NCI-H1105 (cell line): ENCODE measurements at places on chromosomes 7 and 10.

GRCh38 chr10:102580230-102580629 lies 64.0 kb upstream of the TRIM8 start:
- DNase-seq: no peak

- no peak for DNase-seq
These were observed 10.8 kb upstream of the POLM start for GRCh38 chr7:44093102-44093641.

DNA sequence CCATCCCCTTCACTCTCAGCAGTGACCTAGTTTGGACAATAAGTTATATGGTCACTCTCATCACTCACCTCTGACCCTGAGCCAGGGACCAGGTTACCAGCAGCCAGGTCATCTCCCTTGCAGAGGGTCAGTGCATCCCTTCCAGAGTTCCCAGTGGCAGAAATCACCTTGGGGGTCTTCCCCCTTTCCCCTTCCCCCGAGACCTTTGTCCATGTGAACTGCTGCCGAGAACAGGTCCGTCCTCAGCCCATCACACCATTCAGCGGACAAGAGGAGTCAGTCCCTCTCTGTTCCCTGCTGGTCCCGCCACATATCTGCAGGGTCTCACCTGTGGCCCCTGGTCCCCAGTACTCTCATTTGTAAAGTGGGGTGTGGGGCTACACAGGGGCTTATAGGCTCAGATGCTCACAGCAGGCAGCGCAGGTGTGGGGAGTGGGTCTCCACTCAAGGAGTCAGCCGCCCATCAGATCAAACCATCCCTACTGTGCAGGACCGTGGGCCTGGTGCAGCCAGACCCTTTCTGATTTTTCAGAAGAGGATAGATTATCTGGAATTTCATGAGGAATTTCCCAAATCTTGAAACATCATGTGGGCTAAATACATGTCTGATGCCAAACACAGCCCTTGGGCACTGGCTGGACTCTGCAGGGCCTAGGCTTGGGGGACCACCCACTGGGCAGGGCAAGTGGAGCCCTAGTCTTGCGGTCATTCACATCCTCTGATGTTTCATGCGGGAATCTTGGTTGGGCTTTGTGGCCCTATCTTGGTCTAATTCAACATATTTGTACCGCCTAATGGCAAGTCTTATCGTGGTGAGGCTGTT lies 6.5 kb downstream of the DEPP1 start:
- DNase-seq: no peak

DNA sequence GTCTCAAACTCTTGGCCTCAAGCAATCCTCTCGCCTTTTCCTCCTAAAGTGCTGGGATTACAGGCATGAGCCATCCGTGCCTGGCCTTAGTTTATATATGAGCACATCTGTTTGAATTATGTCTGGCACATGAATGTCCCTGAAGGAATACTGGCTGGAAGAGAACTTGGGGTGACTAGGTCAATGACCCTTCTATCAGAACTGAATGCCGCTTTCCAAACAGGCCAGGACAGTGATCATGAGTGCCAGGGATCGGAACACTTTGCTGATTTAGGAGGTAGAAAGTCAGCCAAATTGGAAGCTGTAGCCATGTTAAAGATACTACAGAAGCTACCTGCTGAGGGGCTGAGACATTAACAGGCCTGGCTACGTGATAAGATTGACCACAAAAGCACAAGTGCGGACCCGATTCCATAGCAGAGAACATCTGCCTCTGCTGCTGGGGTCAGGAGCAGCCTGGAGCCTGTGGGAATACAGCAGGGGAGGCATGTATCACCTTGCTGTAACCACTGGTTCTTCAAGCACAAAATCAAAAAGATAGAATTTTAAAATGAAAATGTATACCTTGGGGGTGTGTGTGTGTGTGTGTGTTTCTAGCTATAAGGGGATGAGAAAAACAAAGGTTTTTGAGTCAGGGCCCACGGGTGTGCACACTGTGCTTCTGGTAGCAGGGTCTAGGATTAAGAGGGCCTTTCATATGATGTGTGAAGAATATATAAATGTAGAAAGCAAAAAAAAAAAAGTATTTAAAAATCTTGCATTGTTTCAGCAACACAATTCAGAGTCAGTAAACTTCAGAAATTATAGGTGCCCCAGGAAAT lies 293.7 kb downstream of the BBS9 start:
- DNase-seq: no peak

DNA sequence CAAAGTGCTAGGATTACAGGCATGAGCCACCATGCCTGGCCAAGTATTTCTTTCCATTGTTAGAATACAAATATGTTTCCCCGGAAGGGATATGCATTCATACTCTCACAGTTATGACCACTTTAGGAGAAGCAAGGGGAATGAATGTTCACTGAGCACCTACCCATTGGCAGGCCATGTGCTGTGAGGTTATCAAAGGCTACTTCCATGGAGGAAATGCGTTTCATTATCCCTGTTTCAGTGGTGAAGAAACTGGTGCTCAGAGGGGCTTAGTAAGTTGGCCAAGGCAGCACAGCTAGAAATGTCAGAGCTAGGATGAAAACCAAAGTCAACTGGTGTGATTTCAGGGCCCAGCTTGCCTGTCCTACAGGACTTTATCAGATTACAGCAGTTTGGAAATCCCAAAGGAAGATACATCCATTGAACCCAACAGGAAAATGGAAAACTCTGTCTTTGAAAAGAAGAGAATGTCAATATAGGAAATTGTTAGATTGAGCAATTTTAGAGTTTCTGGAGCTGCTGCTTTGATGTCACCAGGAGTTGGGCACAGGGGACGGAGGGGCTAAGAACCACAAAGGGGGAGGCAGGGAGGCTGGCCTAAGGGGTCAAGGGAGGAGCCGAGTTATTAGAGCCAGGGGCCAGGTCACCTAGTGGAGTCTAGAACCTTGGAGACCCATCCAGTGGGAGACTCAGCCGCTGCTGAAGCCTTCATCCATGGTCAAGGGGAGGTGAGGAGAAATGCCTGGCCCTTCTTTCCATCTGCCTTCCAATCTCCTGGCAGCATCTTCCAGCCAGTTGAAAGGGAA lies 319.8 kb downstream of the FRMD4A start:
- DNase-seq: no peak

DNA sequence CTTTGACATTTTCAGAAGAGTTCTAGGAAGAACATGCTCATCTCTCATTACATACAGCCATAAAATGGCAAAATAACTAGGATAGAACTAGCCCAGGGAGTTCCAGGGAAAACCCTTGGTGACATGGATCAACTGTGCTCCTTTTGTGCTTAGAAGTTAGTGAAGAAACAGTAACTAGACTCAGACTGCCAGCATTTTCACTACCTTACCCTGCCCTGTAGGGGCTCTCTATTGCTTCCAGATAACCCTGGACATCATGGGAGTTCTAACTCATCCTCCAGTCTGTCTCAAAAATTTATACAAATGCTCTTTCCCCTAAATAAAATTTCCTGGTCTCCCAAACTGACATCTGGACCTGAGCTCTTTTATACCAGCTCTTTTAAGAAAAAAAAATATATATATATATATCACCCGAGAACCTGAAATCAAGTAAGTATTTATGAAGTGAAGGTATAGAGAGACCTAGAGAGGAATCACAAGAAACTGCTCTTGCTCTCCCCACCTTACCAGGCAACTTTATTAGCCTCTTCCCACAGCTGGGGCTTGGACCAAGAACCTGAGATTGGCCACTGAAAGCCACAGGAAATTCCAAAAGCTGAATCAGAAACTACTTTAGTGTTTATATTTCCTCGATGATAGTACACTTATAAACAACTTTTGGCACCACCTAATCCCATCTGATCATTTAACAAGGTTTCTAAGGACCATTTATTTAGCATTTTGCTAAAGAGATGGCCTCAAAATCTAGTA lies 101.4 kb downstream of the RELN start:
- no peak for DNase-seq

- DNase-seq: no peak
These were observed 25.8 kb downstream of the ASZ1 start for GRCh38 chr7:117401293-117402002.

DNA sequence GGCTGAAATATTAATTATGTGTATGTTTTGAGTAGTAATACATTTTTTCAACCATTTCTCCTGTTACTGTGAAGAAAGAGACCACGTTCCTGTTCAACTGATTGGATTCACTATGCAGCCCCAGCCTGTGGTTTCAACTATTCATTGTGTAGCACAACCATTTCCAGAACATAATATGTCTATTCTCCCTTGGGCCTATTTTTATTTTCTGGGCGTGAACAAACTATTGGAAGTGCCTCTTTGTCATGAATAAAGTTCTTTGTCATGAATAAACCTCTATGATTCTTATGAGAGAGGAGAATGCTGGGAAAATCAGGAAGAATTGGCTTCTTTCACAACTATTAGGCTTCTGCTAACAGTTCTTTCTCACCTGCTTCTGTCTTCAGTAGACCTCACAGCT lies 152.4 kb downstream of the GNAT3 start:
- no peak for DNase-seq

GRCh38 chr7:138151731-138152577 lies 75.7 kb downstream of the AKR1D1 start:
- DNase-seq: no peak

- no peak for DNase-seq
These were observed 364.4 kb downstream of the CXCL12 start for GRCh38 chr10:44020322-44021111.

DNA sequence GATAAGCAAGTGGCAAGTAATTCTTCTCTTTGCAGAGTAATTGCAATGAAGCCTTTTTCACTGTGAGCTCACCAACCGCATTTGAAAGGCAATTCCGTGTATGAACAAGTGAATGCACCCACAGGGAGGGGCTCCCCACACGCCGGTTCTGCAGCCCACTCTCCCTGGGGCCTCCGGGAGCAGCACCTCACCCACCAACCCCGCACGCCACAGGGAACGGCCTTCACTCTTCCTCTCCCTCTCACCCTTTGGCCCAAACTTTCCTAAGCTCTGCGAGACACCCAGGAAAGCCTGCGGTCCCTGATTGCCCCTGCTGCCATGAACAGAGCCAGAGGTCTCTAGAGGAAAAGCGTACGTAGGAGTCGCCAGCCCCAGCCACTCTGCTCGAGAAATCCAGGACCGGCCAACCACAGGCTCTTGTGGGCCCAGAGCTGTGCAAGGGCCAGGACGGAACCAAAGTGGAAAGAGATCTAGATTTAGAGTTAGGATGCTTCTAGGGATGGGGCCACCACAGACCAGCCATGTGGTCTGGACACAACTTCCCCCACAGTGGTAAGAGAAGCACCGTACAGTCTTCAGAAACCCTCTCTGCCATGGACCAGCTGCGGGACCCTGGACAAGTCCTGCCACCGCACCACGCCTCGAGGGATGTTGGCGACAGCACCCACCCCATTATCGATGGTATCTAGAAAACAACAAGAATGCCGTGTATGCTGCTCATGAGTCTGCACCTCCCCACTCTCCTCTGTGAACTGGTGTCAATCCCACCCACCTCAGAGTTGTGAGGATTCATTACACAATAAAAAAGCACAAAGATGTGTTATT lies 3.6 kb downstream of the WDR86 start:
- no peak for DNase-seq

DNA sequence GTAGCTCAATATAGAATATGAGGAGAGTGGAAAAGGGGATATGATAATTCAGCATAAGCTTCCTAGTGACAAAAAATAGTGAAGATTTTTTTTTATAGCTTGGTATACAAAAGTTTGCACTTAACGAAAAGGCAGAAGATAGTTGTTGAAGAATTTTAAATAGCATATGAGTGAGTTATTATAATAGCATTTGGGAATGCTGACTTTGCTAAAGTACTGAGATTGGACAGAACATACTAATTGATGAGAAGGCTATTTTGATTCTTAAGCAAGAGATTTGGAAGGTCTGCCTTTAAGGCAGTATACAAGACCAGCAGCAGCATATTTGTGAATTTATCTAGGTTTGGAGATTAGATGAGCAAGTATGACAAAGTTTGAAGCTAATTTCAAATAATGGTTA lies 600.9 kb upstream of the POT1 start:
- DNase-seq: no peak

DNA sequence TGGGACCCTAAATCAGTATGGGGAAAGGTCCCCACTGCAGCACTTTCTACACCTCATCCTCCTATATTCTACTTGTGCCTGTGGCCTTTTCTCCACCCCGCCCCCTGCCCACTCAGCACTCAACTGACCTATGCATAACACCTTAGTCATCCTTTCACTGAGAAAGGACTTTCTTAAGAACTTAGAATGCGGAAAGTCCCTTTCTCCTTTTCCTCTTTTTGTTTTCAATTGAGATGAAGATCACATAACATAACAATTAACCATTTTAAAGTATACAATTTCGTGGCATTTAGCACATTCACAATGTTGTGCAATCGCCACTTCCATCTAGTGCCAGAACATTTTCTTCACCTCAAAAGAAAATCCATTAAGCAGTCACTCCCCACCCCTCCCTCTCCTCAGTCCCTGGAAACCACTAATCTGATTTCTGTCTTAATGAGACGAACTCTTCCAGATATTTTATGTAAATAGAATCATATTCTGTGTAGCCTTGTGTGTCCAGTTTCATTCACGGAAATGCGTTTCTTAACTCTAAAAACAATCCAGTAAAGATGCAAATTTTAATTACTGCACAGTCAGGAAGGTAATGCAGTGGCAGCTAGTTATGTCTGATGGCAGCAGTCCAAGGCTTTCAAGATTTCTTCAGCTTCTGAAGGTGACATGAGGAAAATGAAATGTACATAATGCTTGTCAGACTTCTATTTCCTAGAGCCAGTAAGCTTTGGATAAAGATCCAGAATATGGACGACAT lies 41.7 kb downstream of the FAS start:
- DNase-seq: no peak

DNA sequence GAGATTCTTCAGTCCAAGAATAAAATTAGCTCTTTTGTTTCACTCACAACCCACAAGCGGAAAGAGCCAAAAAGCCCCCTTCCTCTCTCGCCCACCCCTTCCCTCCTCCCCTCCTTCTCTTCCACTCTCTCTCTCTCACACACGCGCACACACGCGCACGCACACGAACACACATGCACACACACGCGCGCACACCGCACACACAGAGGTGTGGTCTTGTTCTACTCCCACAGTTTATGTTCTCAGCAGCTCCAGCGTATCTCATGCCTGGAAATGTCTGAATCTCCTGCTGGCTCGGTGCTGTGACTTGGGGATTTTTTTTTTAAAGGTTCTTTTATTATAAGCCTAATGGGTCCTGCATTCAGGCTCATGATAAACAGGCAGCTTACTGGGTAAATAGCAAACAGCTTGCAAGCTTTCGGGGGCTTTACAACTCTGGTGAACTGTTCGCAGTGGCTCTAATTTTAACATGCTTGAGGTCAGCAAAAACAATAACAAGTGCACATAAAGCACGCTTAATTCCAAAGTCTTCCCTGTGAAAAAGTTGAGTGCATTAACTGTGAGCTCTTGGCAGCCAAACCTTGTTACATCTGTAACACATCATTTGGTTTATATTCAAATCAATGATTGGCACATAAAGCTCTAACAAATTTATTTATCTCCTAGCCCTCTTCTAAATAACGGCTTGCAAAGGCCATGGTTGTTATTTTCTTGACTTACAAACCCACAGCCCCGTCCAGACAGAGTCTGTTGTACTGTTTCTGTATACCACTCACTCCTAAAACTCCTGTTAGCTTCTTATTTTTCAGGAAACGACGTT lies 424.1 kb upstream of the MGMT start:
- no peak for DNase-seq

GRCh38 chr7:11294965-11295364 lies 321.3 kb downstream of the PHF14 start:
- peak; percentile 2 for DNase-seq
